ENCODE measurements at places on chromosomes 12 and 14.

DNA sequence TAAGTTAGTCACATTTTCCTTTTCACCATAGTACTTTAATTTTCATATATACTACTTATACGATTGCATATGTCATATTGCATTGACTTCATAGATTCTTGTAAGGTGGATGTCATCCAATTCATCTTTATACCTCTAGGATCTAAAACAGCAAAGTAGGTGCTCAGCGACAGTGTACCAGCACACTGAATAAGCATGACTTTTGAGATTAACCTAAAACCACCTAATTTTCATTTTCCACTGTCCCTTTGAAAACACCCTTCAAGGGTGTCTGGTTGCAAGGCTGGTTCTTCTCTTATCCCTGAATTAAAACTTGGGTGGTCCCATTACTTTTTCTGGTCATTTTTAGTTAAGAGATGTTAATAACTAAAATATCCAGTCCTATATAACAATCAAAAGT lies 4.4 kb downstream of the GPR19 start:
- no peak for DNase-seq

- DNase-seq, result no peak
Measured at GRCh38 chr12:91722072-91722471, 423.6 kb downstream of the BTG1 start.

- DNase-seq, result no peak
Measured at GRCh38 chr12:117724543-117724942, 244.2 kb downstream of the KSR2 start.

- DNase-seq, result no peak
Measured at GRCh38 chr14:61573748-61574513, 121.4 kb upstream of the HIF1A start.

GRCh38 chr12:50403001-50403440 lies 2.3 kb downstream of the LARP4 start:
- no peak for DNase-seq

DNA sequence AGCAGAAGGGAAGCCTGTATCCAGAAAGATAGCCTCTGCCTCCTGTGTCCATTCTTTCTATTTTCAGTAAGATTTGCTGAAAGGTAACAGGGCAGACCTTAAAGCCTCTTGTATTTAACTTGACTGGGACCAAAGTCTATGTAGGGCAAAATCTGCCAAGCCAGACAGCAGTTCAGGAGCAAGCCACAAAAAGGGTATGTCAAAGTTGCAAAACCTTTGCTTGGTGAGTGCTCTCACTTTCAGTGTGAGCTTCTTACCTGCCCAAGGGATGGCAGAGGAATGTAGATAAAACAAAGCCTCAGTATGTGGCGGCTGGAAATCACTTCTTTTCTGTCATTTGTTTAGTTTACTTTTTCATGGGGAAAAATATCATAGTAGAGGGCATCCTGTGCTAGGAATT lies 63.1 kb downstream of the PLEKHG7 start:
- DNase-seq, result no peak

DNA sequence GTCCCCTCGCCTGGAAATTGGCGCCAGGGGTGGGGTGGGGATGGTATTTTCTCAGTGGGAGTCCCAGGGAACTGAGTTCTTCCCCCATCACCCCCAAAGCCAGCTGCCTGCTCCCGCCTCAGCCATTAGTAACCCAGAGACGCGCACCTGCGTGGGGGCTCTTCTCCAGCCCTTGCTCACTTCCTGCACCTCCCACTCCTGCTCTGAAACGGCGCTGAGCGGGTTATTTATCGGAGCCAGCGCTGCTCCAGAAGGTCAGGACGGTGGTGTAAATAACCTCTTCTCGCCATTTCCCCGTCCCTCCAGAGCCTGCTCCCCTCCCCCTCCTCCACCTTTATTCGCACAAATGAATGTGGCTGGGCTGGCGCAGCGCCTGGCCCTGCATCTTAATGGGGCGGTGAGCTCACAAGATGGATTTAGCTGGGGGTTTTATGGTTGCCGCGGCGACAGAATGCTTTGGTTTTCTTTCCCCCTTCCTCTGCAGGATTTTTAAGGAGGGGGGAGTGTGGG lies 12.2 kb downstream of the GPR84 start:
- no peak for DNase-seq

DNA sequence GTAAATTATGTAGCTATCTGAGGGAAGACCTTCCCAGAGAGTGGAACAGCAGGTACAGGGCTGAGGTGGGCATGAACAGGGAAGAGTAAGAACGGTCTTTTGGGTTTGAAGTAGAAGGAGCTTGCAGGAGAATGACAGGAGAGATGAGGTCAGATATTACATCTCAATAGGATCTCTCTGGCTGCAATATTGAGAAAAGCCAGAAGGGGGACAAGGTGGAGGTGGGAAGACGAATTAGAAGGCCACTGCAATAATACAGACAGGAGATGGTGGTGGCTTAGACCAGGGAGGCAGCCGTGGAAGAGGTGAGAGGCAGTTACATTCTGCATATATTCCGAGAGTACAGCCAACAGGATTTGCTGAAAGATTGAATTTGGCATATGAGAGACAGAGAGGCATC lies 310.2 kb downstream of the APAF1 start:
- DNase-seq, result no peak
